ENCODE measurements at places on chromosomes 11 and 22.

- DNase-seq = peak; percentile 55
- peak overlapping the region; percentile 97 for H3K27ac ChIP-seq
- H3K27me3 ChIP-seq = no peaks in the 10 kb centered on the region
Measured at GRCh38 chr11:76445121-76446084, 585 bp downstream of the EMSY start.

DNA sequence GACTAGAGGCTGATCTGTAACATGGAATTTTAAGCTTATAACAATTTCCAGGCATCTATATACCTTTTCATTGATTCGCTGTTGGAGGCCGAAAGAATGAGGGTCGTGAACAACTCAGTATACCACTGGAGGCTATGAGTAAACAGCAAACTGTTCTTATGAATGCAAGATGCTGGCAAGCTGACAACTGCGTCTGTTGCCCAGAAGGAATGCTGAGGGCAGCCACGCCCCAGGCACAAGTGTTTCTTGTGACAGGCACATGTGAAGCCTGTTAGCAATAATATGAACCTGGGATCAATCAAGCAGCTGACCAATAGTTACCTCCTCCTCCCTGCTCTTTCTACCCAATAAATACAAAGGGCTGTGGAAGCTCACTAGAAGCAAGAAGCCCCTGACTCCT lies 15.3 kb downstream of the RTCB start:
- no peak overlapping the region for H3K27ac ChIP-seq
- peaks cover 12% of the 10 kb centered on the region for H3K4me1 ChIP-seq
- DNase-seq = no peak
- H3K36me3 ChIP-seq = peaks cover 86% of the 10 kb centered on the region
- H3K27me3 ChIP-seq = no peaks in the 10 kb centered on the region
- H3K4me3 ChIP-seq = no peak overlapping the region

DNA sequence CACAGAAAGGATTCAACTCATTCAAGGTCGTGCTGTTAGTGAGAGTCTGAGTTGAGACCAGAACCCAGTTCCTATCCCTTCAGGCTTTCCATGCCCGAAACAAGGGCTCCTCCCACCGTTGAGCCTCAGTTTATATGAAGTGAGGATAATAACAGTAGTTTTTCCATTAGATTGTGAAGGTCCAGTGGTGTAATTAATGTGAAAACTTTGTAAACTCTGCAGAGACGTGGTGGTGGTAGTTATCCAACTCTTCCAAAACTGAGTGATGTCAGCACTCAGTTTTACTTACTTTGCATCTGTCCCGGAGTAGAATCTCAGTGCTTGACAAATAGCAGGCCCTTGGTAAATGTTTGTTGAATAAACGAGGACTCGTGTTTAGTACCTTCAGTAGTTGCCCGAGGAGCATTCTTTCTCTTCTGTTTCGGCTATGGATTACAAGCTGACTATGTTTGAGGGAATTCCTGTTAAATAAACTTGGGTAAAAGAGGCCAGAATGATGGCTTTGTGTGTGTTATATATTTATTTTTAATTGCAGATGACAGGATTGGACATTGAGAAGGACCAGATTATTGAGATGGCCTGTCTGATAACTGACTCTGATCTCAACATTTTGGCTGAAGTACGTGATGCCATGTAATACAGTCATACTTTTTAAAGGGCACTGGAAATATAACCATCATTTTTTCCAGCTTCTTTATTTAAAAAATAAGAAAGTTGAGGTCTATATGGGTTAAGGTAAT lies 1.0 kb downstream of the REXO2 start:
- peaks cover 24% of the 10 kb centered on the region for H3K4me1 ChIP-seq
- H3K36me3 ChIP-seq = peaks cover 36% of the 10 kb centered on the region
- H3K27me3 ChIP-seq = no peaks in the 10 kb centered on the region
- H3K27ac ChIP-seq = peak overlapping the region; percentile 90

GRCh38 chr11:66011785-66012303 lies at the start of gene CST6:
Gene CST6, plus strand, starts transcription at chr11:66012008. Its CDS starts 37 bp downstream, at chr11:66012045.
- peaks cover 19% of the 10 kb centered on the region for H3K27me3 ChIP-seq
- H3K4me1 ChIP-seq = no peaks in the 10 kb centered on the region
- no peak within 1 kb of the TSS for H3K4me3 ChIP-seq
- DNase-seq = no peak
- H3K36me3 ChIP-seq = no peaks in the 10 kb centered on the region

- no peak for DNase-seq
- no peak overlapping the region for H3K4me3 ChIP-seq
- peaks cover 7% of the 10 kb centered on the region for H3K27me3 ChIP-seq
- no peak overlapping the region for H3K27ac ChIP-seq
- no peaks in the 10 kb centered on the region for H3K36me3 ChIP-seq
Measured at GRCh38 chr11:73170140-73170539, 28.0 kb upstream of the FCHSD2 start.
